ENCODE measurements at places on chromosomes 11 and 22. TPM values are rescaled to one million over a fixed set of nuclear protein-coding genes. Genes with fewer than 3 reads are reported as not detected.

DNA sequence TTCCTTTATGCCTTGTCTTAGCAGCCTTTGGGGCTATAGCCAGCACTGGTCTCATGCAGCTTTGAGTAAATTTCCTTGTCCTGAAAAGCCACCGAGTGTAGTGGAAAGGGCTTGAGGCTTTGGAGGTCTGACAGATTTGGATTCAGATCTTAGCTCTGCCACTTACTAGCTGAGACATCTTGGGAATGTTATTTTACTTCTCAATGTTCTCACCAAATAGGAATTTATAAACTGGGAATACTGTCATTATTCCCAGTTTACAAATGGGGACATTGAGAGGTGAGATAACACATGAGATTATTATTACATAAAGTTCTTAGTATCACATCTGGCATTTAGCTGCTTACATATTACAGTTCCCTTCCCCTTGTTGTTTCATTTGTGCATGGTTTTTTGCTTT lies 95.5 kb downstream of the COMMD9 start:
- DNase-seq = no peak

- DNase-seq = no peak
Measured at GRCh38 chr11:44609783-44610155, 44.3 kb downstream of the CD82 start.

DNA sequence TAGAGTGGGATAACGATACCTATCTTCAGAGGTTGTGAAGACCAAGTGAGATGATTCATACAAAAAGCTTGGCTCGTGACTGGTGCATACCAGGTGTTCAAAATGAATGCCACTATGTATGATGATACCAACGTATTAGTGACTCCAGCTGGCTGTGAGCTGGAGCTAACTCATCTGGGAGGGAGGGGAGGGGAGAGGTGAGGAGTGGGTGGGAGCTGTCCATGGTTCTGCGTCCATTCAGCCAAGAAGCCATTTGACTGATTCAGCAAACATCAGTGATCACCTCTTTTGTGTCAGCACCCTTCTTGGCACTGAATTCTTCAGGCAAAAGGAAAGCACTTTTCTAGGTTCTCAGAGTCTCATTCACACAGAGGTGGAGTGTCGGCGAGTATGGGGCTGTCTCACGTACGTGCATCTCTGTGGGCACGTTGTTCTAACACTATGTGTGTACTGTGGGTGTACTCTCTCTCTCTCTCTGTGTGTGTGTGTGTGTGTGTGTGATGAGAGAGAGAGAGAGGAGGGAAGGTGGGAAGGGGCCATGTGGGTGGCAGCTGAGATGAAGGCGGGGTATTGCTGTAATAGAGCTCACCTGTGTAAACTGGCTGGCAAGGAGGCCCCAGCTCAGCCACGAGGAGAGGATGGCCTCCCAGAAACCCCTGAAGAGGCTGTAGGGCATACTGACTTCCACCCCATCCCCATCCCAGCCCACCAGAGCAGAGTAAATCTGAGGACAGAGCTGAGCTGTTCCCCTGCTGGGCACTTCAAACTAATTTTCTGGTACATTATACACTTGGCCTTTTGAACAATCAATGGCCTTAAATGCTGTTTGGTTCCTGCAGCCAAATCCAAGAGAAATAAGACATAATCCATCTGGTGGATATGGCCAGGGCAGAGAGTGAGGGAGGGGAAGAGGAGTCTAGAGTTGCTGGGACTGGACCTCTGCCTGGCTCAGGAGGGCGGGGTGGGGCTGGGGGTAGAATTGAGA lies 96.1 kb upstream of the THY1 start:
- no peak for DNase-seq

The CHRM4 gene
- total RNA-seq = 0.27 TPM

The THAP12 gene
- total RNA-seq = 25.8 TPM
